Bone marrow (tissue), 2 donors: ENCODE measurements at places on chromosomes 7 and 10.

GRCh38 chr10:14723052-14723689 lies 51.5 kb downstream of the FAM107B start:
- no peak for DNase-seq

GRCh38 chr7:128399991-128400390 lies 9.8 kb downstream of the IMPDH1 start:
- no peak for DNase-seq

DNA sequence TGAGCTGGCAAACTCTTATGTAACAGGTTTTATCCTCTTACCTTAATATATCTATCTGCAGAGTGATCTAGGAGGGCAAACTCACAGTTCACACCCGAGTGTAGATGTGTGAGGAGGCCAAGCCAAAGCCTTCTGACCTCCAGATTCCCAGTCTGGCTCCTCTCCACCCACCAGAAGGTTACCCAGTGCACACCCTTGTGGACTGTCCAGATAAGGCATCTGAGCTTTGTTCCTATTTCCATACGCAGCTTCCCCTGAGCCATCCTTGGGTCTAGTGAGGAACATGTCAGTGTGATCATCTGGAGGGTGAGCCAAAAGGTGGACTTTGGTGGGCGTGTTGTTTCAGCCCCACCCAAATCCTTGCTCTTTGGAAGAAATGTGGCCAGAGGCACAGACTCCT lies 203.0 kb upstream of the MEOX2 start:
- DNase-seq: no peak

DNA sequence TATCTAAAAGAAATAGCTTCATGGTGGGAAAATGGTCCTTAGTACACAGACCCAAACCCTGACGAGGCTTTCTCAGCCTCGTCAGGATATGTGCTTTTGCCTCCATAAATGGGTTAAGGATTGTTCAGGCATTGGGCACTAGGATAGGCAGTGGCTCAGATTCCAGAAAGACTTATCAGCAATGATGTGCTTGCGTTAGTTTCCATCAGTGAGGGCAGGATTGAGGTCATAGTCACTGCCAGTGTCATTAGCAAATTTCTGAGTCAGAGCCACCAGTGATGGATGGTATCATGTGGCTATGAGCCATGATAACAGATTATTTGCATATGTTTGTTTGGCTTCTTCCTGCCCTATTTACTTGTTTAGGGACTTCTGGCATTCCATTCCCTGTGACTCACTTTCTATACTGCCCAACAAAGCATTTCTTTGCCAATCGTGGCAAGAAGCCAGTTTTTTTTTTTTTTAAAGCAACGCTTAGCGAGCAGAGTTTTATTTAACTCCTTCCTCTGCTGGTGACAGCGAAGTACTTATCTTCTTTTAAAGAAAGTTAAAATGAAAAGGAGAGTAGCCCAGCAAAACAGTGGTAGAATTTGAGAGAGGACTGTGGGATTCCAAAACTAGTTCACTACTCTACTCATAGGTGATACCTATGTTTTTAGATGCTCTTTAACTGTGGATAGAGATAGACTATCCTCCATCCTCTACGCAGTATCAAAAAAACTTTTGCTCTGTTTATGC lies 44.4 kb downstream of the MYPN start:
- no peak for DNase-seq

GRCh38 chr10:29611781-29612381 lies 22.9 kb downstream of the SVIL start:
- DNase-seq: no peak

DNA sequence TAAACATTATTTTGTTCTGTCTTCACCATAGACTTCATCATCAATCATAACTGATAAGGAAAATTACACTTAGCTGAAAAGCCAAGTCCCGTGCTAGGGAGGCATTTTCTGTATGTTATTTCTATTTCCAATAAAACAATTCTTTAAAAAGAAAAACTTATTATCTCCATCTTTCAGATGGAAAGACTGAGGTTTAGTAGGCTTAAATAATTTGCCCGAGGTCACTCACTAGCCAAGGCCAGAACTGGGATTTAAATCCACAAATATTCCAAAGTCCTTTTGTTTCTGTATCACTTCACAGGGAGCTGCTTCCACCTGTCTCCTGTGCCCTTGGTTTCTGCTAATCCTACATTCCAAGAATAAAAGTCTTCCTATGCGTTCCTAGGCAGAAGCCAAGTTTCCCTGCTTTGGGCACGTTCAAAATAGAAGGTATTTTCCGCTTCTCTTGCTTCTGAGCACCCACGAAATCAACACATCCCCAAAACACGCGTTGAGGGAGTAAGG lies 732 bp downstream of the CPVL start:
- DNase-seq: no peak

- no peak for DNase-seq
These were observed 573 bp downstream of the PMPCB start for GRCh38 chr7:103297837-103298179.

DNA sequence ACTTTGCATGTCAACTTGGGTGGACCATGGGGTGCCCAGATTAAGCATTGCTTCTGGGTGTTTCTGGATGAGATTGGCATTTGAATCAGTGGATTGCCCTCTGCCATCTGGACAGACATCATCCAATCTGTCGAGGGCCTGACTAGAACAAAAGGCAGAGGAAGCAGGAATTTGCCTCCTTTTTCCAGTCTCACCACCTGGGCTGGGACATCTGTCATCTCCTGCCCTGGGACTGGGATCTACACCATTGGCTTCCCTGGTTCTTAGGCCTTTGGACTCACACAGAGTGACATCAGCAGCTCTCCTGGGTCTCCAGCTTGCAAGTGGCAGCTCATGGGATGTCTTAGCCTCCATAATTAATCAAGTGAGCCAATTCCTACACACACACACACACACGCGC lies 10.3 kb downstream of the SLC13A4 start:
- no peak for DNase-seq

DNA sequence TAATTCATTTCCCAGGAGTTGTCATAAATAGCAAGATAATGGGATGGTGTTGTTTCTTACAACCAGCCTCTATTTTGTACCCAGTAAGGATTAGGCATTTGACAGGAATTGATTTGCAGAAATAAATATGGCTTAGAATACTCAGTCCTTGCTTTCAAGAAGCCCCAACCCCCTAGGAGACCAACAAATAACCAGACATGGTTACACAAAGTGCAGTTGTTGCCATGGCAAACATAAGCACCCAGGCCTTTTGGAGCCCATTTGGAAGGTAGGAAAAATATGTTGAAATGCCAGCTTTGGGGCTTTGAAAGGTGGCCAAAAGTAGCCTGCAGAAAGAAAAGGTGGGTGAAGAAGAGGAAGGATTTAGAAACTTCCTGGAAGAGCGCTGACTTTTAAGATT lies 397.5 kb downstream of the CDC14C start:
- DNase-seq: no peak

DNA sequence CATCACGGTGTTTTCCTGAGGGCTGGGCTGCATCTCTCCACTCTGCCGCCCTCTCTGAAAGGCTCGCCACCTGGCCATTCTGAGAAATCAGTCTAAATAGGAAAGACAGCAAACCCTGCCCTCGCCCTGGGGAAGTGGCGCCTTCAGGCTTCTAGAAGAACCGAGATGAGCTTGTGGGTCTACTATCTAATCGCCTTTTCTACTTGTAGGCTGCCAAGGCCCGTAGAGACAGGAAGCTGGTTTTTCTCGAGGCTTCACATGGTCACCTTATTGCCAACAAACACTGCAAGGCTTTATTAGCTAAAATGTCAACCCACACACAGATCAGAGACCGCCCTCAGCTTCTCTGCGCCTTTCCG lies 21.4 kb downstream of the LAT2 start:
- DNase-seq: no peak

DNA sequence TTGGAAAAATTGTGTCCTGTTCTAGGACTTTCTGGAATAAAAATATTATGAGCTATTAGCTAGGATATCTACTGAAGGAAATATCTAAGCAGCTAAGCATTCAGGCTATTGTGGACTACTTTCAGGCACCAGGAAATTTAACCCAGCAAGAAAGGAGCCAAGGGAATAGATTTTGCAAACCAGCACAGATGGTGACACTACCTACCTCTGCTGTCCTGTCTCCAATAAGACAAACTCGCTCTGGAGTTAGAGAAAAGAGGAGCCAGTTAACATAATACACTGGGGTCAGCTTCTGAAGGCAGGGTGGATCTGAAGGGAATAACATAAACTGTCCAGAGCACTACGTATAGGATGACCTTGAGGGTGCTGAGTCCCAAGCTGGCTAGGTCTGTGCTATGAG lies 223.7 kb upstream of the PRSS58 start:
- no peak for DNase-seq

- DNase-seq: no peak
These were observed 15.3 kb downstream of the GPER1 start for GRCh38 chr7:1103009-1103788.

- no peak for DNase-seq
These were observed 364.2 kb downstream of the GLRX3 start for GRCh38 chr10:130500261-130501000.

DNA sequence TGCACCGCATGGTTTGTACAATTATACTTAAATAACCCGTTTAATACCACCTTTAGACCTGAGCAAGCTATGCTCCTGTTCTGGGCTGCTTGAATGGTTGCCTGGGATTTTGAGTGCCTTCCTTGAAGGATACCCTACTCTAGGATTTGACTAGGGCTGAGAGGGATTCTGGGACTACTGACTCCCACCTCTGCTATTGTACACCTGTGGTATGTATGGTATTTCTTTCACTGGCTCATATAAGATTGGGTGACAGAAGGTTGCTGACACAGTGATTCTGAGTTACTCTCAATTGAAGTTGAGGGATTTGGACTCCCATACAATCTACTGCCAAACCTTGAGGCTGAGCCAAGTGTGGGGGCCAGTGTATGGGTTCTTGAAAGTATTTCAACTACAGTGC lies 494.4 kb upstream of the SEMA3D start:
- DNase-seq: no peak

- DNase-seq: peak; percentile 51
These were observed 10.9 kb upstream of the SNX8 start for GRCh38 chr7:2325162-2325561.

DNA sequence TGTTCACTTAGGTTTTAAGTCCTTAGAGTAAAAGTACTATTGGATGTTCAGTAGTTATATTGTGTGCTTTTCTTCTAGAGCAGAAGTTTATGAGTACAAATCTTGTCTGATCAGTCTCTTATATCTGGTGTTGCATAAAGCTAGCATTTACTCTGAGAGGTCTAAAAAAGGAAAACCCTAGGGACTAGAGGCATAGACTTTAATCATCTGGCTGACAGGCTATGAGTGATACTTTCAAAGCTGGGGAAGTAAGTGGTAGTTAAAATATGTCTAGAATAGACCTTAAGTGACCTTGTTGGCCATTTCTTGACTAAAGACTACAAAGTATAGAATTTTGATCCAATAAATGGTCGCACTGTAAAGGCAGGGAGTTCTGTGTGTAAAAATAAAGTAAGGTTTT lies 32.9 kb upstream of the PHYHIPL start:
- no peak for DNase-seq

DNA sequence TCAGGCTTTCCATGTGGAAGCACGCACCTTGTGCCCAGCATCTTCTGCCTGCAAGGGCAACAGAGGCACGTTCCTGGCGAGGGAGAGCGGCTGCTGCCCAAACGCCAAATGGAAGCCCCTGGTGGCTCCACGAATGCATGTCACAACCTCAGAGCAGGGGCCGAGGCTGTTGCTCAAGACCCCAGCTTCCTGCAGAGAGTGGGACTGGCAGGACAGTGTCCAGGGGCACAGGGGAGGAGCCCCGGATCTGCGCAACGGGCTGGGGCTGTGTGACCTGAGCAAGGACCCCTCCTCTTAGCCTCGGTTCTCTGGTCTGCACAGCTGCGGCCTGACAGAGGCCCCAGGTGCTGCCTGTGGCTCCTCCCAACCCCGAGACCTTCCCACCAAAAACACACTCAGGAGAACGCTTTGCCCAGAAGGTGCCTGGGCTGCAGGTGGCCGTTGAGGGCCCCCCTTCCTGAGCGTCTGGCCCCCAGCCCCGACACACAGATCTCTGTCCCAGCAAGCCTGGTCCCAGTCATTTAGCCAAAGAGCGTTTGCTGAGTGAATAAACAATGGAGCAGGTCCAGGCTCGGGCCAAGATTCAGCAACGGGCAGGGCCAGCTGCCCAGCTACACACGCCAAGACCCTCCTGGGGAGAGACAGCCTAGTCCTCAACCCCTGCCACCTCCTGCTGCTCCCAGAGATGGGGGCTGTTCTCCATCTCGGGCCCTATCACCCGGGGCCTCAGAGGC lies 1.2 kb downstream of the MICALL2 start:
- no peak for DNase-seq

DNA sequence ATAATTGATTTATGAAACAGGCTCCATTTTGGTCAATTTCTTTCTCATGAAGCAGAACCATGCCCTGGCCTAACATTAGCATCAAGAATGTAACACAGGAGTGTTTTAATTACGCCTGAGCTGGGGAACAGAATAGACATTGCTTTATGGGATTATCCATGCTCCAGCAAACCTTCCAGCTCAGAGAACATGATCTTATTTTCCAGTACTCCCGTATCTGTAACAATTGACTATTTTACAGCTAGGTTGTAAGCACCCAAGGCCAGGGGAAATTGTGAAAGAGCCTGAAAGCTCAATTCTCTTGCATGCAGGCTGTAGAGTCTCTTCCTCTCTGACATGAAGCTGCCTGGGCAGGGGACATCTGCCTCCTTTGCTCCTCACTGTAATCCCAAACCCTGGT lies 30.8 kb upstream of the CRYGN start:
- no peak for DNase-seq

DNA sequence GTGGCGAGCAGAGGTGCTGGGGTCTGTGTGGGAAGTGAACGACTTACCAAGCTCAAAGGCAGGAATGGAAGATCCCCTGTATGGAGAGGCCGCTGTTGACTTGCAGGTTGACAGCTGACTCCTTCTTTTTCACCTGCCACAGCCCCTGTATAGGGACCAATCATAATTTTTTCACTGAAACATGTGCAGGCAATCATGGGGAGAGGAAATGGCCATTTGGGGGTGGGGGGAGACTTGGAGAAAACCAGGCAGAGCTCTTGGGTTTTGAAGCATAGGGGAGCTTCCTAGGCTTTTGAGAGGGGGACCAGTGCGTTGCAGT lies 101.4 kb downstream of the WDR37 start:
- DNase-seq: no peak

GRCh38 chr7:87878208-87878735 lies 2.0 kb downstream of the DBF4 start:
- no peak for DNase-seq

- no peak for DNase-seq
These were observed 201.5 kb downstream of the TMEM178B start for GRCh38 chr7:141275350-141275749.

DNA sequence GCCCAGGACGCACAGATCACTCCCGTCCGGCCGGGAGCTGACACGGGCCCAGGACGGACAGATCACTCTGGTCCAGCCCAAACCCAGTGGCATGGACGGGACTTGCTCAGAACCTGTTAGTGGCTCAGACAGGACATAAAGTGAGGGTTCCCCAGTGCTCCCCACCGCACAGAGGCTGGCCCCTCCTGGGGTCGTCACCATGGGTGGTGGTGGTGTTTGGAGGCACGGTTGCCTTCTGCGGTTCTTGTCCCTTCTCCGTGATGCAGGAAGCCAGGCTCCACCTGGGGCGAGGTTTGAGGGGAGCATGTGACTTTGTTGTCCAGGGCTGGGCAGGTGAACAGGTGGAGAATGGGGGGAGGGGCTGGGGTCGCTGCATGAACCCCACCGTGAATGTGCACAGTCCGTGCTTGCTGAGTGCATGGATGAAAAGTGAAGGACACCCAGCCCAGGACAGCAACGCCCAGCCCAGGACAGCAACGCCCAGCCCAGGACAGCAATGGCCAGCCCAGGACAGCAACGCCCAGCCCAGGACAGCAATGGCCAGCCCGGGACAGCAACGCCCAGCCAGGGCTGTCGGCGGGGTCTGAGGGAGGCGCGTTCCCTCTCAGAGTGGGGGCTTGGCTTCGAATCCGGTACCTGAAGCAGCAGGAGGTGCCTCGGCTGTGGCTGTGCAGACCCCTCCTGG lies 26.7 kb downstream of the FAM20C start:
- no peak for DNase-seq

GRCh38 chr10:17729630-17730029 lies 22.4 kb upstream of the TMEM236 start:
- no peak for DNase-seq
